Stimulated activated CD4-positive, alpha-beta T cell treated with anti-CD3 and anti-CD28 coated beads, Interleukin-4, amount 100 ng/mL, for 4 hours (primary cell): ENCODE measurements at places on chromosomes 5 and 9.

- no peak for DNase-seq
These were observed 47.8 kb downstream of the C9orf57 start for GRCh38 chr9:72012646-72013045.

- DNase-seq, result no peak
These were observed 12.7 kb upstream of the DAB2 start for GRCh38 chr5:39437467-39437866.

DNA sequence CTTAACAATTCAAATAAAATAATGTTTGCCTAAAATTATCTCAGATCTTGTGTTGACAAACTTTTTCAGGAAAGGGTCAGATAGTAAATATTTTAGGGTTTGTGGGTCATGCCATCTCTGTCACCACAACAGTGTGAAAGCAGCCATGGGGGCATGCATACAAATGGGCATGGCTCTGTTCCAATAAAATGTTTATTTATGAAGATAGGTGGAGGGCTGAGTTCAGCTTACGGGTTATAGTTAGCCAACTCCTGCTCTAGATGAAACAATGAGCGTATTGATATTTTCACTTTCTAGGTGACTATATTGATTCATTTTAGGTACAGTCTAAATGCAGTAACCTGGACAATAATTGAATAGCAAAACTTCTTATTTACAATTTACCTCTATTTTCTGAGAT lies 533.8 kb upstream of the CLINT1 start:
- DNase-seq, result no peak

GRCh38 chr5:95244479-95244878 lies 40.4 kb downstream of the MCTP1 start:
- DNase-seq, result no peak

- peak; percentile 21 for DNase-seq
These were observed 37.1 kb downstream of the VAV2 start for GRCh38 chr9:133954862-133955529.

- no peak for DNase-seq
These were observed 126.1 kb downstream of the SNX18 start for GRCh38 chr5:54643685-54644106.

DNA sequence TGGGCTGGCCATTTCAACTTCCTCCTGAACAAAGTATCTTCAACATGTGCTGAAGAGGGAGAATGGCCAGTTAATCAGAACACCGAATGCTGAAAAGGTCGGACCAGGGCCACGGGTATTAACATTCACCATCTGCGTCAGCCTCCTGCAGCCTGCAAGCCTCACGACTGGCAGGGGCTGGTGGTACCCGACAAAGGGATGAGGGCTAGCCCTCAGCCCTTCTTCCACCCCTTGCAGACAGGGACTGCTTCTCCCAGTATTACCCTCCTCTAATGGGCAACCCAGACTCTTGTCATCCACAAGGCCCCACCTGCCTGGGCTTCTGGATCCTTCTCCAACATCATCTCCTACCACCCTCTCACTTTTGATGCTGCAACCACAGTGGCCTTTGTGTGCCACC lies 246.6 kb downstream of the FSTL4 start:
- DNase-seq, result no peak

DNA sequence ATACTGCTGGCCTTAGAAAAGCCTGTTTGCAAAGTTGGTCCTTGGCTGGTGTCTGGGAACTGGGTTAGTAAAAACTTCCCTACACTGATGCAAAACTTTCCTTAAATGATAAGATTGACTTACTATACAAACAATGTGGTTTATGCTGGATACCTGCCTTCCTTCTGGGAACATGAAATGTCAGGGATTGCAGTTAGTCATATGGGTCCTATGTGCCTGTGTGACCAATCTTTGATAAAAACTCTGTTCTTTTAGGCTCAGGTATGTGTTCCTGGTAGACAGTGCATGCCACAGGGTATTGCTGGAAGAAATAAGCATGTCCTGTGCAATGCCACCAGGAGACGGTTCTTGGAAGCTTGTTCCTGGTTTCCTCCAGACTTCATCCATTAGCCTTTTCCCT lies 173.3 kb downstream of the RMI1 start:
- DNase-seq, result no peak

GRCh38 chr9:97510797-97511654 lies 9.6 kb downstream of the TMOD1 start:
- no peak for DNase-seq

- no peak for DNase-seq
These were observed 72.4 kb downstream of the UGCG start for GRCh38 chr9:111969061-111969460.

- DNase-seq, result no peak
These were observed 166.4 kb downstream of the PRELID2 start for GRCh38 chr5:145668714-145669113.

- no peak for DNase-seq
These were observed 604.5 kb downstream of the GABRG2 start for GRCh38 chr5:162672061-162672460.

- DNase-seq, result no peak
These were observed 60.8 kb downstream of the ANKRD33B start for GRCh38 chr5:10624679-10625078.

DNA sequence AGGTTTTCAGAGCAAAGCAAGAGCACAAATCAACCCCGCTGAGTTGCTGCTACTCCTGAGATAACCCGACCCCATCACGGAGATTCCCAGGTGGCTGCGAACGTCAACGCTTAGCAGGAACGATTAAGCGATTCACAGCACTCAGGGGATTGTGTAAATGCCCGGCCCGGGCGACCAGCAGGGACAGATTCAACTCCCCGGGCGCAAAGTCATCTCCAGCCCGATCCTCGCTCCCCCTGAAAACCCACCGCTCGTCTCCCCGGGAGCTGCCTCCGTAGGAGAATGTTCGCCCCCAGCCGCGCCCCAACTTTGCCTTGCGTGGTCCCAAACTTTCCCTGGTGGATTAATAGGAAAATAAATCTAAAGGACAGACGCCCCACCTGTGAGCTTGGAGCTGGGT lies 685 bp downstream of the SLC24A2 start:
- DNase-seq, result no peak

DNA sequence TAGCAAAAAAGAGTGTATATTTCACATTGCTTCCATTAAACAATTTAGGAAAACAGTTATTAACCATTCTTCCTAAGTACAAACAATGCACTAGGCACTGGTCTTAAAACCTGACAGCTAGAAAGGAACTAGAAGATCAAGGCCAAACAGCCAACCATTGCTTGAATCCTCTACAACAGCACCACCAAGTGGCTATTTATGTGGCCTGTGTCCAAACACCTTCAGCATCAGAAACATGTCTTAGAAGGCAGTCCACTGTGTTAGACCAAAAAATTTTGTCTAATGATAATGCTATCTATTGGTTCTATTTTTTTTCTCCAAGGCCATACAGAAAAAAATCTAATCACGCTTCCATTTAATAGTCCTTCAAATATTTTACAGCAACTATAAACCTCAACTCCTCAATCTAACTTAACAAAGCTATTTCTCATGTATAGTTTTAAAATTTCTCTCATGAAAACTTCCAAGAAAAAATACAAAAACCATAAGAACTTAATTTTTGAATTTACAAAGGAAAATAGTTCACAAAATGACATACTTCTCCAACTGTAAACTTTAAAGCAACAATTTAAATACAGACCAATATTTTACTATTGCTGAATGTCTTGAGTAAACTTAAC lies 36.1 kb downstream of the CAAP1 start:
- DNase-seq, result no peak

- DNase-seq, result no peak
These were observed 9.5 kb downstream of the KCNV2 start for GRCh38 chr9:2726650-2727340.

DNA sequence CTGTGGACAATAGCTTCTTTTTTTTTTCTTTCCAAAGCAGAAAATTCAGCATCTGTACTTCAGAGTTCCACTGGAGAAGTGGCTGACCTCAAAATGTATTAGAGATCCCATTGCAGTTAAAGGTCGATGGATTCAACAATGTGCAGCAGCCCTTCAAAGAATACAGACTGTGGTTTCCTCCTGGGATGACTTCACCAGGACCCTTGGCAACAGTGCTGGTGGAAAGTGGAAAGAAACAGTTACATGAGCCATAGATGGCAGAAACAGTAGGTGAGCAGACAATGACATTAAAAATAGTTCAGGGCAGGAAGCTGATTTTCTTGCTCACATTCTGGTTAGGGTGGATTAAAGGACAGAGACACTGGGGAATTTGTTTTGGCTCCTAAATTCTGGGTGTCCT lies 62.4 kb downstream of the SLC28A3 start:
- no peak for DNase-seq

- no peak for DNase-seq
These were observed 74.5 kb upstream of the TBCA start for GRCh38 chr5:77850536-77851175.

DNA sequence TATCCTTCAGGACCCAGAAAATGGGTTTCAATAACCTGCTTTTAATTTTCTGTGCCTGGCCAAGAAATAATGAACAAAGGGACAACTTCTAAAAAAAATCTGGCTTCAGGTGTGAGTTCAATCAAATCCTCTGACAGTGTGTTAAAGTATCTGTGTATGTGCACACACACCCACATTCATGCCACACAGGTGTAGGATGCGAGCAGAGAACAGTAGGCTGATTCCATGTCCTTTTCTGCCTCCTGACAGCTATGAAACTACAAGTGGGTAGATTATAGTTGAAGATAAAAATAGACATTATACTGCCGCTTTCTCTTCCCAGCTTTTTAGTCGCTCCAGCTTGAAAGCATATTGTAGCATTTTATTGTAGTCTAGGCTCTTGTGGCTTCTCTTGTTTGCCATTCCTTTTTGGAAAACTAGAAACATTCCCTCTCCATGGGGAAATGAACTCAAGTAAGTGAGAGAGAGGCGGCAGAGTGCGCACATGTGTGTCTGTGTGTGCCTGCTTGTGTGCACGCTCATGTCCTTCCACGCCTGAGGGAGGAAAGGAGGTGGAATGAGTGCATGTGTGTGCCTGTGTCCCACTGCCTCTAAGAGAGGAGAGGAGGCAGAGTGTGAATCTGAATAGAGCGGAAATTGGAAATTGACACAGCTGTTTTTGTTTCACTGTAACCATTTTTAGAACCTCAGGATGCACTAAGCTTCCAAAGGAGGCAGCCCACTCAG lies 273.0 kb downstream of the ELAVL2 start:
- DNase-seq, result no peak

DNA sequence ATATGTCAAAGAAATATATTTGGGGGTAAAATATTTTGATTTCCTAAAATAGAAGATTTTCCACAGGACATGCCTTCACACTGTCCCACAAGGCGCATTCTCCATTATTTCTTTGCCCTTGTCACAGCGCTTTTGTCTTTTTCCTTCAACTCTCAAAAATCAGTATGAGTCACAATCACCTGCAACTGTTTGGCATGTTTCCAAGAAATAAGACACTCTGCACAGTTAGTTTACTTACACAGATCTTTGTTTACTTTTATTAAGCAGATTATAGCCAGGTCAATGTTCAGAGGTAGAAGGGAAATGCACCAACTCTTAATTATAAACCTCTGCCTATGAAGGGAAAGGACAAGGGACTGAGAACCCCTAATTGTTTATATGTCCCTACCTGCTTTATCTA lies 9.5 kb downstream of the CEMIP2 start:
- DNase-seq, result no peak

GRCh38 chr9:121399126-121399882 lies 29.3 kb upstream of the STOM start:
- no peak for DNase-seq

GRCh38 chr9:134670042-134670525 lies 28.5 kb downstream of the COL5A1 start:
- DNase-seq, result no peak

- no peak for DNase-seq
These were observed 42.7 kb downstream of the WDR36 start for GRCh38 chr5:111134864-111135263.

DNA sequence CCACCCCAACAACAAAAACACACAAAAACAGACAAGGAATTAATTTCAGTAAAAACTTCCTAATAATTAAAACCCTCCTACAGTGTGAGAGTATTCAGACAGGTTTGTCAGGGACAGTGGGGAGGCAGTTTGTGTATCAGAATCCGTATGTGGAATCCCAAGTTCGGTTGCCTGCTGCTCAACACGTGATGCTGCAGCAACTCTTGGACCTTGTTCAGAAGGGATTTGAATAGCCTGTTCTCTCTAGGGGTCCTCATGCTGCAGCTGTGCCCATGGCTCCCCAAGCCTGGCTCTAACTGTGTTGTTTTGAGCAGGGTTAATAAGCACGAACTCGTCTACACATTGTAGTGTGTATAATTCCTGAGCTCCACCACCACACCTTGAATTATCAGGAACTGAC lies 28.7 kb downstream of the TLE4 start:
- no peak for DNase-seq

DNA sequence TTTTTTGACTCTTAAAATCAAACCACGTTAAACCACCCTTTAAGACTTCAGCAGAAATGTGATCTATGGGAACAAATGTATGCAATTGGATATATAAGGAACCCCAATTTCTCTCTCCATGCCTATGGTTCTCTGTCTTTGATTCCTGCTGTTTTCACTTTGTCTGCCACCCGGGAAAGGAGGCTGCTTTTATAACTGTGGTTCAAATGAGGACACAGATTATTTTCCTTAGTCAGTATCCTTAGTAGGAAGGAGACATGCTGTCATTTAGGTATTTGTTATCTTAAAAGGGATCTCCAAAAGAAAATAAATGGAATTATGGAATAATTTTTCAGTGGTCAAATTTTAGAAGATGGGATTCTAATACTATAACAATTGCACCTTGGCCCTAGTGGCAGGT lies 176.1 kb upstream of the NREP start:
- DNase-seq, result no peak

GRCh38 chr9:10251490-10251889 lies 361.3 kb downstream of the PTPRD start:
- DNase-seq, result no peak

- no peak for DNase-seq
These were observed 31.1 kb upstream of the FRMD3 start for GRCh38 chr9:83569326-83569725.

DNA sequence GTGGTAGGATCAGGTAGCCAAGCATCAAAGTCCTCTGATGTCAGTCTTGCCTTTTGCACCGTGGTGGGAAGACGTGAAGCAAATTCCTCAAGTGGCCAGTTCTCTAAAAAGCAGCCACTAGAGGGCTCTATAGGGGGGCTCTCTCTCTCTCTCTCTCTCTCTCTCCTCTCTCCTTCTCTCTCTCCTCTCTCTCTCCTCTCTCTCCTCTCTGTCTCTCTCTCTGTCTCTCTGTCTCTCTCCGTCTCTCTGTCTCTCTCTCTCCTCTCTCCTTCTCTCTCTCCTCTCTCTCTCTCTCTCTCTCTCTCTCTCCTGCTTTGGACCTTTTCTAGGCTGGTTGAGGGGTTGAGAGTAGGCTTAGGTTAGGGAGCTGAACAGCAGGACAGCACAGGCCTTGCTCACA lies 13.9 kb upstream of the OSMR start:
- DNase-seq, result no peak

GRCh38 chr9:130222833-130223232 lies 42.7 kb upstream of the HMCN2 start:
- no peak for DNase-seq

- DNase-seq, result no peak
These were observed 18.0 kb downstream of the MTRR start for GRCh38 chr5:7886849-7887475.

- no peak for DNase-seq
These were observed 561.1 kb upstream of the DAP start for GRCh38 chr5:11322133-11322532.
